Fibroblast of skin of left biceps (primary cell): ENCODE measurements at places on chromosomes 7 and 10.

DNA sequence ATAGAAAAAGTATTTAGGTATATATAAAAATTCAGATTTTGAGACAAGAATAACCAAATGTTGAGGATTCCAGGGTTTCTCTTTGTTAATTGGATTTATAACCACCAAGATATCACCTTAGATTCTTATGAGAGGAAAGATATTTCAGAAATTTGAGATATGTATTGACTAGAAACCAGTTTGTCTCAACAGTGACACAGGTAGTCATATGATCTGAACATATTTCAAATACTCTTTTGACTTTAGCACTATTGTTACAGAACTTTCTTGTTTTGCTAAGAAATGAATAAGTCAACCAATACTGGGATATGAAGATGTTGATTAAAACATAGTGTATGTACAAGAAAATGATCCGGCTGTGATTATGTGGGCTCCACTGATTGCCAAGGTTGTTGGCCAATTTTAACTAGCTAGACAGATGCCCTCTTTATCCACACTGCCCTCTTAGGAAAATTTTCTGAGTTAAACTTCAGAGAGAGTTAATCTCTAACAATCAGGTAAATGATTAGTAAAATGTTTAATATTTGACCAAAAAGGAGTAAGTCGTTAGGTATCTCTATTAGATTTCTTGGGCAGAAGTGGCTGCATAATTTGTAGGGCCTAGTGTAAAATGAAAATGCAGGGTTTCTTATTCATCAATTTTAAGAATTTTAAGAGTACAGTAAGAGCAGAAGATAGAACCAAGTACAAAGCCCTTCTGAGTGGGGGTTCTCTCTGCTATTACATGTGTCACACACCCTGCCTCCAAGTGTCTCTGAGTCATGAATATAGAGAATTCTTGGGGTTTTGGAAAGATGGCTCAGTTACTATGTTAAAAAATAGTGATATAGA lies 376.0 kb downstream of the TFEC start:
- no peak for DNase-seq

- no peak for DNase-seq
These were observed 3.1 kb upstream of the SFRP5 start for GRCh38 chr10:97774811-97775294.

- DNase-seq: peak; percentile 15
These were observed 58.2 kb upstream of the ANTXRL start for GRCh38 chr10:46228563-46229071.

- DNase-seq: no peak
These were observed 5.1 kb downstream of the ALOX5 start for GRCh38 chr10:45378914-45379726.

- no peak for DNase-seq
These were observed 312.0 kb upstream of the FZD1 start for GRCh38 chr7:90951986-90952954.

- DNase-seq: no peak
These were observed 725.8 kb downstream of the PARD3 start for GRCh38 chr10:34089253-34089652.

DNA sequence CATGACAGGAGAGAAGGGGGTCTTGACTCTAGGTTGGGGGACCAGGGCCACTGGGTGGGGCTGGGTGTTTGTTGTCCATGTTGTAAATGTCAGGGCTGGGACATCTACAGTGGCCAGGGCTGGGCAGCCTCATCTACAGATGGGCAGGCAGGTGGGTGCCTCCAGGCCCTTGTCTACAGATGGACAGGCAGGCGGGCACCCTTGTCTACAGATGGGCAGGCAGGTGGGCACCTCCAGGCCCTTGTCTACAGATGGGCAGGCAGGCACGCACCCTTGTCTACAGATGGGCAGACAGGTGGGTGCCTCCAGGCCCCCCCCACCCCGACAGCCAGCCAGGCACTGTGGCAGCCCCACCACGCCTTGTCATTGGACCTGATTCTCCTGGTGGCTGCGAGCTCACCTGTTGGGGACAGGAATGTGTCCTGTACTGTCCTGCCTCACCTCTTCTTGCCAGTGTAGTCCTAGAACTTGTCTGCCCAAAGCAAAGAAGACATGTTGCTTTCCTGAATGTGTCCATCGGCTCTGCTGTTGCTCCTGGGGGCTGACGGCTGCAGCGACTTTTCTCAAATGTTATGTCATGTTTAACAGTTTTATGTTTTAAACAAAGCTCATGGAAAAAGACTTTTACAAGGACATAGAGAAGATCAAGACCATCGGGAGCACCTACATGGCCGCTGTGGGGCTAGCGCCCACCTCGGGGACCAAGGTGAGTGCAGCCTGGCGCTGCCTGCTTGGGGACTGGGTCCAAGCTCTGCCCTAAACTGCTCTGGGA lies 129.9 kb downstream of the ADCY1 start:
- DNase-seq: no peak

GRCh38 chr7:82164813-82165212 lies 278.8 kb downstream of the CACNA2D1 start:
- peak; percentile 74 for DNase-seq

DNA sequence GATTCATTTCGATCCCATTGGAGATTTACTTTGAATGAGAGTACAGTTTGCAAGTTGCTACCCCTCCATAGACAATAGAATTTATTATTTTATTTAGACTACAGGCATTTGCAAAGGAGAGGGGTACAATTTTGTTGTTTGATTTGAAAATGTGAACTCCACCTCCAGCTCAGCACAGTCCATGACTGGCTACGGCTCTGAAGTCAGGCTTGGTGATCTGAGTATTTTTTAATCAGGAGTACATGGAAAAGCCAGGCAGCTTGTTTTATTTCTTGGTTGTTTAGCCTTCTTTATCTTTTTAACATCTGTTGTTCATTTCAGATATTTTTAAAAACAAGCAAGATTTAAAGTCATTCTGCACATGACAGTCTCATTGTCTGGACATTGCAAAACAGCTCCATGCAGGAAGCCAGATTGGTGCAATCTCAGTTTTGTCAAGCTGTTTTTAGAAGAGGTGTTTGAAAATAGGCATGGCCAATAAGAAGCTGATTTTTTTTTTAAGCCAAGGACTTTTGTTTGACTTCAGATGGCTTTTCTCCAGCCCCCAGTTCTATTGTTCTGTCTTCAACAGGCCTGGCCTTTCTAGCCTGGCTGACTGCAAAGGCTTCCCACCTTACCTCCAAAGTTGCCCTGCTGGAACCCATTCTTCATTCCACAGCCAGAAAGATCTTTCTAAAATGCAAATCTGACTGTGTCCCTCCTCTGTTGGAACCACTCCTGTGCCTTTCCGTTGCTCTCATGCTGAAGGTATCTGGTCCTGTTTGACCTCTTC lies 12.2 kb downstream of the PLXDC2 start:
- DNase-seq: no peak

DNA sequence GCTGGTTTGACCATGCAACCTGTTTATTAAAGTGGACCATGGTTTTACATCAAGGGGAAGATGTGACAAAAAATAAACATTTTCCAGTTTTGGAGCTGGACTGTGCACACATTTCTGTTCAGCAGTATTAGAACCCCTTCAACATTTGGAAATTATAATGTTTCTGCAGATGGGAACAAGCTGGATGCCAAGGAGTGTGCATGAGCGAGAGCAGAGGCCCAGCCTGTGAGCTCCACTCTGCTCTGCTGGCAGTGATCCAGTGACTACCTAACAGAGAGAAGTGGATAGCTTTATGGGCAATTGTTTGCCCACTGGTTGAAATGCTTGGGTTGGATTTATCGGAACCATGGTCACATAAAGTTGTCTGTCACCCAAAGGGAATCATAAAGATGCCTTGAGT lies 456.7 kb downstream of the NRG3 start:
- DNase-seq: no peak

GRCh38 chr7:2209961-2210323 lies 22.8 kb downstream of the MAD1L1 start:
- no peak for DNase-seq

DNA sequence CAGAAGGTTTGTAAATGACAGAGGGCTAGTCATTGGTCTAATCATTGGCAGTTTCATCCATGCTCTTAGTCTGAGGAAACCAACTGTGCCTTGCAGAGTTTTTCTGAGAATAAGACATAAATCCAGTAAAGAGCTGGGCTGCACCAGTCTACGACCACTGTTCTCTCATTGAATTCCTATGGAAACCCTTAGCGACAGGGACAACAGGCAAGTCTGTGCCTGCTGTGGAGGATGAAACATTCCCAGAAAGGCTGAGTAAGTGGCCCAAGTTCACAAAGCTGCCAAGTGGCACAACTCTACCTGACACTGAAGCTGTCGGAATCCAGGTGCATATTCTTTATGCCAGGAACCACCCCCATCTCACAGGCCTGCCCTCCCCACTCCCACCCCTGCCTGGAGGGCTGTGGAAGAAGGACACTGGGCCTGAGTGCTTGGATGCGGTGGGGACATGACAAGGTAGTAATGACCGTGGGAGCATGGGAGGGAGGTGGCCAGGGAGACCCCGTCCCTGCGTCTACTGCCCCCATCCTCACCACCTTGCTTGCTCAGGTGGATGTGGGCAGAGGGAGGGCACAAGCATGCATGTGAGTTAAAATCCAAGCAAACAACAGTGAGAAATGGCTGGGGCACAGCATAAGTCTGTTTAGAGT lies 58.0 kb downstream of the VSTM4 start:
- no peak for DNase-seq

DNA sequence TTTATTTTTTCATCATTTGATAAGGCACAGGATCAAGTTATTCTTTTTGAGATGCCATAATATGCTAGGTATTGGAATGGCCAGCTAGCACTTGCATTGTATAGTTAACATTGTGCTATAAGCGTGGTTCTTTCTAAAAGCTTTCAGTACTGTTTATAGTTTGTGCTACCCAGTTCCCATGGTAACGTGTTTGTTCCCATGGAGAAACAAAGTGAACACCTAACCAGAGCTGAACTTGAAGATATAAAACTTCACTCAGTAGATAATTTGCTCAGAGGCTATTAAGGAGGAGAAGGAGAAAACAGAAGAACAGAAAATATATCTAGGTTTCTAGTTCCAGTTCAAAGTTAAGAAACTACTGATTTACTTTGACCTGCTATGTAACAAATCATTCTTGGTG lies 23.6 kb upstream of the ITGB8 start:
- no peak for DNase-seq

DNA sequence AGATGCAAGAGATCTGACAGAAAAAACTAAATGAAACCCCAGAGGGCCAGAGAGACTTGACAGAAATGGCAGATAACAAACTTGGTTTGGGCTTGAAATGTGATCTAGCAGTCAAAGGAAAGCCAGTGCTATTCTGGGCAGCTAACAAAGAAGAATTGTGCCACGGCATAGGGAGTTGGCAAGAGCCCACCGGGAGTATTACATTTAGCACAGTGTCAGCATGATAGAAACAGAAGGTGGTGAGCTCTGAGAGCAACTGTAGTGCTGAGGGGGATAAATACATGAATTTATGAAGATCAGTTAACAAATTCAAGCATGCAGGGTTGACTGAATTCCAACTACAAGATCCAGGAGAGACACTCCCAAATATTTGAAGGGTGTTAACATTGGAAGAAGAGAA lies 91.1 kb downstream of the AHCYL2 start:
- DNase-seq: no peak

- no peak for DNase-seq
These were observed 15.2 kb upstream of the FGFR2 start for GRCh38 chr10:121613456-121613855.

DNA sequence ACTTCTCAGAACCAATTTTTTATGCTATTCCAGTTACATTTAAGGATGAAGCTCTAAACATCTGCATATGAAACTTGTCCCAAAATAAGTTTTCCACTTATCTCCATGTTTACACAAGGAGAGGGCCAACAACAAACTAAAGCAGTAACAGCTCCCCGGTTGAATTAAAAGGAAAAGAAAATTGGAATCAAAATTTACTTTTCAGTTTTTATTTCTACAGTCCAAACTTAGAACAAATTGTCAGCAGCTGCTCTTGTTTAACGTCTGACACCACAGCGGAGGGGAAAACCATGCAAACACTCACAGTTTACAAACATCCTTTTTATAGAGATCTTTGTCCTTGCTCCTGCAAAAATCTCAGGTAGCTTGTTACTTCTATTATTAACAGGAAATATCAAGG lies 101.3 kb downstream of the COL28A1 start:
- no peak for DNase-seq

DNA sequence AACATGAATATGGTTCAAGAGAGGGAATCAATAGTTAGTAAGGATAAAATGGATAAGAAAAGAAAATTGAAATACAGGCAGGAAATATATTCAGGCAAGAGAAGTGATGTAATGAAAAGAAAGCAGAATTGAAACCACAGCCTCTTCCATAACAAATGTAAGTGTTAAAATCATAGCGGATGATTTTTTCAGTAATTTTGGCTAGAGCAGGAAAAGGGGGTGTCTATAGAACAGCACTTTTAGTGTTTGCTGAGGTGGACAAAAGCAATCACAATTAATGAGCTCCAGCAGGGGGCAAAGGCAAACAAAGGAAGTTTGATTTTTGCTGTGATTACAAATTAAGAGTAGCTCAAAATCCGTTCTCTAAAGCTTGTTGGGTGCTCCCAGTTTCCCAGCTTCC lies 79.0 kb downstream of the TRIL start:
- DNase-seq: no peak

GRCh38 chr7:123717689-123718088 lies 31.1 kb downstream of the WASL start:
- DNase-seq: no peak

DNA sequence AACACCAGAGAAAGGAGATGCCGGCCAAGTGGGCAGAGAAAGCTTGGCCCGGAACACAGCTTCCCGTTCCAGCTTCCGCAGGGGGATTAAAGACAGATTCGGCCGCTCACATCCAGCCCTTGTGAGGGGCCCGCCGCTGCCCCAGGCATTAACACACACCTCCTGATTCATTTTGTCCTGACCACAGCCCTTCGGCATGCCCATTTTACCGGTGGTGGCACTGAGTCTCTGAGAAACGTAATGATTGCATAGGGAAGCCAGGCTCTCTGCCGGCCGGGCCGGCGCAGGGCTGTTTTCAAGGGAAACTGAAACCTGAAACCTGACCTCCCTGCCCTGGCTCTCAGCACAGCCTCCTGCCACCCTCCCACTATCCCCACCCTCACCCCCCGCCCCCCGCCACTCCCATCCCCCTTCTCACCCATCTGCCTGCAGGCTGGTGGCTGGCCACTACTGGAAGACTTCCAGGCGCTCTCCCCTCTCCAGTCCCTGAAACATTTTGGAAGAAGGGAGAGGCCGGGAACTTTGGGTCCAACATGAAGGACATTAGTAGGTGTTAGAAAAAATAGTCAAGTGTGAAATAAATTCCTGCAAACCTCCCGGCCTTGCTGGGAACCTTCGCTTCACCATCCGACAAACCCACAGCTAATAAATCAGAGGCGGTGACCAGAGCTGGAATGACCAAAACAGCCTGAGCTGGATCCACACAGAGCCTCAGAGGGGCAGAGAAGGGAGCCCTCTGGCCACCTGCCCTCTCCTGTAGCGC lies 83.5 kb upstream of the CUX1 start:
- DNase-seq: no peak
